ENCODE measurements at places on chromosomes 2 and 18.

DNA sequence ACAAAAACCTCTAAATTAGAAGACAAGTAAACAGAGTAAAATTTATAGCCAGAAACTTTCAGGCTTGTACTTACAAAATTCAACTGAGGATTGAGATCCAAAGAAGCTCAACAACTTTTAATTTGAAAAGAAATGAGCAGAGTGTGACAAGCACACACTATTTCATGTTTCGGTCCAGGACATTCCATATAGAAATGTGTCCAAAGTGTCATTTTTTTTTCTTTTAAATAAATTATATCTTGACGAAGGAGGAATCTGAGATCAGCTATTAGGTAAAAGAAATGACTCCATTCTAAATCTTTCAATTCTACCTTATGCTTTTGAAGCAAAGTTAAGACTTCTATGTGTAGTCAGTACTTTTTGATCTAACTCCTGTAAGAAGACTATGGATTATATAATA lies 4.6 kb downstream of the FN1 start:
- no peak for DNase-seq

- DNase-seq, result peak; percentile 25
These were observed 626 bp downstream of the CAPN10 start for GRCh38 chr2:240586919-240587800.

DNA sequence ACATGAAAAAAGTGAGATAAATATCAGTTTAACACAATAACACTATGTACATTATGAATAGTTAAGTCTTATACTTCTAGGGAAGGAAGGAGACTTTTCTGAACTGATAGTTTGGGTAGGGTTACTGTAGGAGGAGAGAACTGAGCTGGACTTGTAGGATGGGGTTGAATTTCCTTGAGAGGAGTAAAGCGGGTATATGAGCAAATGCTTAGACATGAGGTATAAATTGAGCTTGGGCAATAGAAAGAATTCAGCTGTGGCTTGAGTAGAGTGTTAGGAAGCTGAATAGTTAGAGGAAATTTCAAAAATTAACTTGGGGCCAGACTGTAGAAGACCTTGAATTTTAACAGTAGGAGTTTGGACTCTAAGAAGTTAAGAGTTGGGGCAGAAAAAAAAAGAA lies 45.1 kb downstream of the LCLAT1 start:
- no peak for DNase-seq

GRCh38 chr2:37090019-37090477 lies 5.7 kb downstream of the GPATCH11 start:
- DNase-seq, result no peak

DNA sequence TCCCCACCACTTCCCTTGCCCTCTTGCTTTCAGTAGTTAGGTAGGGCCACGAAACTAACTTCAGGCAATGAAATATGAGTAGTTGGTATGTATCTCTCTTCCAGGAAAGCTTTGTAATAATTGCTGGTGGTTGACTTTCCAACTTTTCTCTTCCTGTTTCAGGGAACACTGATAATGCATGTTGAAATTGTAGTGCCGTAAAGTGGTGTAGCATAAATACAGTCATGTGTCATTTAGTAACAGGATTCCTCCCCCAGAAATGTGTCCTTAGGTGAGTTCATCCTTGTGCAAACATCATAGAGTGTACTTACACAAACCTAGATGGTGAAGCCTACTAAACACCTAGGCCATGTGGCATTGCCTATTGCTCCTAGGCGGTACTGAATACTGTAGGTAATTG lies 429.2 kb downstream of the PID1 start:
- DNase-seq, result no peak

All from stimulated activated CD8-positive, alpha-beta memory T cell treated with anti-CD3 and anti-CD28 coated beads, Interleukin-12 subunit alpha, Interleukin-12 subunit beta, amount 100 ng/mL, for 4 hours (primary cell).